HT-29 (cell line): ENCODE measurements at places on chromosomes 16 and 17. TPM values are rescaled to one million over a fixed set of nuclear protein-coding genes. Genes with fewer than 3 reads are reported as not detected.

DNA sequence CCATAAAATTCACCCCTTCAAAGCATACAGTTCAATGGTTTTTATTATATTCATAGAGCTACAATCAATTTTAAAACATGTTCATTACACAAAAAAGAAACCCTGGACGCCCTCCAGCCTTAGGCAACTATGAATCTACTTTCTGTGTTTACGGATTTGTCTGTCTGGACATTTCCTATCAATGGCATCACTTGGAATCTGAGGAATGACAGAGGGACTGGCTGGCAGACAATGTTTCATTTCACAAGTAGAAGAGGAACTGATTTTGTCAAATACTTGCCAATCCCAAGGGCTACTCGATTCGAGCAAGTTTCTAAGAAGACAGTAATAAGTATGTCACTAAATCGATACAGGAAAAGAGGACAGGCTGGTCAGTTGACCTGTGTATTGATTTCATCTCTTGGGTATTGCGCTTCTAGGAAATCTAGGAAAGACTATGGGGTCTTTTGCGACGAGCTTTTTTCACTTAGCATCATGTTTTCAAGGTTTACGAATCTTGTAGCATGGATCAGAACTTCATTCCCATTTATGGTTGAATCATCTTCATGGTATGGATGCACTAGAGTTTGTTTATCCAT is 56.6 kb downstream of the RGS9 start:
- no peak for DNase-seq

GRCh38 chr16:13344001-13344400 is 442.6 kb downstream of the SHISA9 start:
- DNase-seq: no peak

GRCh38 chr16:80113873-80114574 is 426.8 kb upstream of the DYNLRB2 start:
- DNase-seq: no peak

DNA sequence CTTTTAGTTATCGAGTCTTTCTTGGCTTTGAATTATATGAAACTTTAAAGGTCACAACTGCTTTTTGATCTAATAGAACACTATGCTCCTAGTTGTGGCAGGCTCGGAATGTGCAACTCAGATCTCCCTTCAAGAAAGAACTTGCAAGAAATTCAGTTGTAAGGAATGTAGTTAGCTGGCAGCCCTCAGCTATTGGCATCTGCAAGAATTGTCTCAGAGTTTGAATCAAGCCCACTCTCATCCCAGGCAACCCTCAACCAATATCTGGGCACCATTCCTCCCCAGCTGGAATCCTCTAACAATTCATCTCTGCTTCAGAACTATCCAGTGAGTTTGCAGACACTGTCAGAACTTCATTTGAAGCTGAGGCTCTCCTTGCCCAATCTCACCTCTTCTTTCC is 447.2 kb downstream of the KIF2B start:
- DNase-seq: no peak

GRCh38 chr16:68802190-68802589 is 41.1 kb upstream of the TANGO6 start:
- DNase-seq: no peak

GRCh38 chr16:531494-532125 is 4.1 kb downstream of the CAPN15 start:
- DNase-seq: no peak

DNA sequence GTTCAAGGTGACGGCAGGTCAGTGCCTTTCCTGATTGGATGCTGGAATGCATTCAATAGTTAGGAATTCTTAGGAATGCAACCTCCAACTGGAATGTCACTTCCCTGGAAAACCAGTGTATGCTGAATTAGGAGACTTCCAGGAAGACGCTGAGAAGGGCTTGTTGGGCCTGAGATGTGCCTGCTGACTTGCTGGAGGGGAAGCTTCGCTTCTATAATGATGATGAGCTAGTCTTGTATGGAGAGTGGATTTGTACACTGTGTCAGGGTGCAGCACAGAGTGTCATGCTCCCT is 45.6 kb downstream of the SMPD3 start:
- DNase-seq: no peak

DNA sequence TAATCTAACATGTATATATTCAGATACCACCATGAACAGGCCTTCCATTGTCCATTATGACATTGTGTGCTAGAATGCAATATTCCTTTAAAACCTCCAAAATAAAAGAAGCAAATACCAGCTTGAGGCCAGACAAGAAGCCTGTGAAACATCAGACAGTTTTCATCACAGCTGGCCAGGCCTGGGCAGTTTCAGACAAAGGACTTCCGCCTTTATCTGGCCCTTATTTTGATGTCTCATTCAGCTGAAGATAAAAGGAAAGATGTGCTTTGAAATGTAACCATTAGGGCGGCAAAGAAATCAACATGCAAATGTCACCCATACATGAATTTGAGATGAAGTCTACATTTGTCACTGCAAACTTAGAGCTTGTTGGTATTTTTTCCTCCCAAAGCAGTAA is 737.5 kb downstream of the KCNJ2 start:
- DNase-seq: no peak

- DNase-seq: no peak
Observed at GRCh38 chr17:76716146-76716838, 5.5 kb upstream of the MXRA7 start.

GRCh38 chr17:47843391-47843730 is 2.3 kb upstream of the SCRN2 start:
- no peak for DNase-seq

DNA sequence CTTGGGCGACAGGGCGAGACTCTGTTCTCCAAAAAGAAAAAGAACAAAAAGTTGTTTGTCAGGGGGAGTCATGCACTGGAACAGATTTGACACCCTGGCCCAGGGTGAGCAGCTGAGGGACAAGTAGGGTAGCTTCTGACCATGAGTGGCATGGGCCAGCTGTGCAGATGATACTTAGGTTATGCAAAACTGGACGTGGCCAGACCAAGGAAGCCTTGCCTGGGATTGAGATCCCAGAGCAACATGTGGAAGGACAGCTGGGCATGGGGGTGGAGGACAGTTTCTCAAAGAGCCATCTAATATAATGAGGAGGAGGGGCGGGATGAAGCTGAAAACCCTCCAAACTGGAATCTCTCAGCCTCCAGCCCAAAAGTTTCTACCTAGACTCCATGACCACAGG is 19.6 kb upstream of the SLC35B1 start:
- DNase-seq: no peak

DNA sequence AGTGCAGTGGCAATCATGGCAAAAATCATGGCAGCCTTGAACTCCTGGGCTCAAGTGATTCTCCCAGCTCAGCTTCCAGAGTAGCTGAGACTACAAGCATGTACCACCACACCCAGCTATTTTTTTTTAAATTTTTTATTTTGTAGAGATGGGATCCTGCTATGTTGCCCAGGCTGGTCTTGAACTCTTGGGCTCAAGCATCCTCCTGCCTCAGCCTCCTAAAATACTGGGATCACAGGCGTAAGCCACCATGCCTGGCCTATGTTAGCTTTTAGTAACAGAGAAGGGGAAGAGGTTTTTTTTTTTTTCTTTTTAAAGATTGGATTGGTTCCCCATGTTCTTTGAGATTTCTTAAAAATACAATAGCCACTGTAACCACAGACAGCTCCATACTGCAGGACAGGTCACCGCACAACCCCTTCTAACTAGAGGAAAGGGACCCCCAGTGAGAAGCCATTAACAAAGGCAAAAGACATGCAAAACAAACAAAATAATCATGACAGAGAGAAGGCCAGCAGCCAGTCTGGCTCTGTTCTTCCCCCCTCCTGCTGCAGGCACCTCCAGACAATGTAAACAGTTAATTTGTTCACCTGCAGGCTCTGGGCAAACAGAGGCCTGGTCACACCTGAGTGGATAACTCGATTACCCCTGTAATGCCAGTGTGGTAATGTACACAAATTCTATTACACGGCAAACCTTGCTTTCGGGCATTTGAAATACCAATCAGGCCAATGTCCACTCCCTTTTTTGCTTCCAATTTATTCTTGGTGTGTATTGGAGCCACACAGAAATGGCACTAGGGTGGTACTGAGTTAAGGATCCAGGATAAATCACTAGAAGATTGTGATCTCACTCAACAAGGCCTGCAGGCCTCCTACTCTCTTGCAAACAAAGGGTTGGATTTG is 52.9 kb downstream of the SNX11 start:
- peak; percentile 11 for DNase-seq

GRCh38 chr17:4584101-4584916 is at the start of gene SMTNL2:
TSS of gene SMTNL2 (plus strand) at chr17:4584529. CDS start at chr17:4584606, 77 bp downstream.
- no peak for DNase-seq

DNA sequence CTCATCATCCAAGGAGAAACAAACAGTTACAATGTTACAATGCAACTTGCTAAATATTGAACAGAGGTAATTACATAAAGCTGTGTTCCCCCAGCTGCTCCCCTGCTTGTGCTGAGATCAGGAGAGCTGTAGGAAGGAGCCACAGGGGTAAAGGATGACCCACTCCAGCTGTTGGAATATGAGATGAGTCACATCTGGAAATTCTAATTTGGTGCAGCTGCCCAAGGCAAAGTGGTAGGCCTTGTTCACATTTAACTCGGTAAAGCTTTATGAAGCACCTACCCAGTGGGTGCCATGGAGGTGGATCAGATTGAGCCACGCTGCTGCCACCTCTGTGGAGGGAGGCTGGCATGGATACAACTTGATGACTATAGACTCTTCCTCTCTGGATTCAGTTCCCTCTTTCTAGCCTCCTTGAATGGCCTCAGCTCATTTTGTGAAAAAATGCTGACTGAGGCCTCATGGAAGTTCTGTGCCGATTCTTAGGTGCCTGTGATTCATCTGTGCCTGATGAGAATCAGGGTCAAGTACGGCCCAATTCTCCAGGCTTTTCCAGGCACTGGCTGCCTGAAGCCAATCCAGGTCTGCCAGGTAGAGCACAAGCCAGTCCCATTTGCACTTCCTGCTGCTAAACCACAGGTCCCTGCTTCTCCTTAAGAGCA is 7.4 kb downstream of the ZNF689 start:
- DNase-seq: no peak

DNA sequence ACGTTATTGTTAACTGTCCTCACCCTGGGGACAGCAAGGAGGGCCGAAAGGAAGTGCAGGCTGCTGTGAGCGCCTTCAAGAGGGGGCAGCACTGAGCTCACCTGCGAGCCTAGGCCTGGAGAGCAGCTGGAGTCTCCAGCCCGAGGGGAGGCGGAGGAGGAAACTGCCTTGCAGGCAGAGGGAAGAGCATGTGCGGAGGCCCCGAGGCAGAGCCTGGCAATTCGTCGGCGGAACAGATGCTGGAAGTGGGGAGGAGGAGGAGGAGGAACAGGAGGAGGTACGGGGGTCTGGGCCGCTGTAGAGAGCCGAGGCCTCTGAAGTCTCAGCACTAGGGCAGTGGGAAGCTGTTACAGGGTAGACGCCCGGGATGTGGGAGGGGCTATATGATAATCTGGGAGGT is 49.6 kb upstream of the PLCG2 start:
- DNase-seq: no peak

EFNB3 gene
- total RNA-seq: not detected in 2 replicates

TBX4 gene
- not detected in 2 replicates for total RNA-seq

FBXO39 gene
- not detected in 2 replicates for total RNA-seq

TOM1L1 gene
- total RNA-seq: 25.9 and 29.1 TPM in 2 replicates

PDK2 gene
- 31.3 and 31.9 TPM in 2 replicates for total RNA-seq

SCGB1C2 gene
- total RNA-seq: not detected in 2 replicates
